A375 (cell line): ENCODE measurements at places on chromosomes 16 and 17. TPM values are rescaled to one million over a fixed set of nuclear protein-coding genes. Genes with fewer than 3 reads are reported as not detected.

EFCAB5 gene
- 0.87 TPM in 1 of 2 replicates, not detected in the other for total RNA-seq

MYH8 gene
- not detected in 2 replicates for total RNA-seq

XAF1 gene
- total RNA-seq, result 0.72 and 5.2 TPM in 2 replicates

RNF157 gene
- 10.0 and 12.1 TPM in 2 replicates for total RNA-seq

CLEC10A gene
- total RNA-seq, result not detected in 2 replicates

RGS11 gene
- total RNA-seq, result 0.04 and 0.08 TPM in 2 replicates

DHRS7C gene
- total RNA-seq, result not detected in 2 replicates

CNTD1 gene
- total RNA-seq, result 0.34 TPM in 1 of 2 replicates, not detected in the other

CCDC200 gene
- 0.23 TPM in 1 of 2 replicates, not detected in the other for total RNA-seq

MSLN gene
- 9.2 and 11.1 TPM in 2 replicates for total RNA-seq

MFSD6L gene
- total RNA-seq, result not detected in 2 replicates

CCL11 gene
- not detected in 2 replicates for total RNA-seq

TBC1D3E gene
- total RNA-seq, result not detected in 2 replicates

CLDN6 gene
- total RNA-seq, result not detected in 2 replicates

SLC52A1 gene
- total RNA-seq, result not detected in 2 replicates

SALL1 gene
- 9.5 and 12.4 TPM in 2 replicates for total RNA-seq

VAT1 gene
- total RNA-seq, result 93.3 and 111 TPM in 2 replicates

TBC1D3D gene
- not detected in 2 replicates for total RNA-seq

ADGRG3 gene
- 0.19 and 0.27 TPM in 2 replicates for total RNA-seq

FNDC8 gene
- not detected in 2 replicates for total RNA-seq

MARVELD3 gene
- not detected in 2 replicates for total RNA-seq

KCNJ18 gene
- total RNA-seq, result 0.08 TPM in 1 of 2 replicates, not detected in the other

NHERF2 gene
- total RNA-seq, result 113 and 117 TPM in 2 replicates
